Epithelial cell of esophagus (primary cell): ENCODE measurements at places on chromosomes 6 and 20.

GRCh38 chr6:95805699-95806098 is 210.1 kb upstream of the FUT9 start:
- DNase-seq = no peak

- no peak for DNase-seq
Observed at GRCh38 chr20:13042458-13042794, 33.7 kb downstream of the SPTLC3 start.

GRCh38 chr20:31679357-31680285 is 41.9 kb downstream of the COX4I2 start:
- no peak for DNase-seq

DNA sequence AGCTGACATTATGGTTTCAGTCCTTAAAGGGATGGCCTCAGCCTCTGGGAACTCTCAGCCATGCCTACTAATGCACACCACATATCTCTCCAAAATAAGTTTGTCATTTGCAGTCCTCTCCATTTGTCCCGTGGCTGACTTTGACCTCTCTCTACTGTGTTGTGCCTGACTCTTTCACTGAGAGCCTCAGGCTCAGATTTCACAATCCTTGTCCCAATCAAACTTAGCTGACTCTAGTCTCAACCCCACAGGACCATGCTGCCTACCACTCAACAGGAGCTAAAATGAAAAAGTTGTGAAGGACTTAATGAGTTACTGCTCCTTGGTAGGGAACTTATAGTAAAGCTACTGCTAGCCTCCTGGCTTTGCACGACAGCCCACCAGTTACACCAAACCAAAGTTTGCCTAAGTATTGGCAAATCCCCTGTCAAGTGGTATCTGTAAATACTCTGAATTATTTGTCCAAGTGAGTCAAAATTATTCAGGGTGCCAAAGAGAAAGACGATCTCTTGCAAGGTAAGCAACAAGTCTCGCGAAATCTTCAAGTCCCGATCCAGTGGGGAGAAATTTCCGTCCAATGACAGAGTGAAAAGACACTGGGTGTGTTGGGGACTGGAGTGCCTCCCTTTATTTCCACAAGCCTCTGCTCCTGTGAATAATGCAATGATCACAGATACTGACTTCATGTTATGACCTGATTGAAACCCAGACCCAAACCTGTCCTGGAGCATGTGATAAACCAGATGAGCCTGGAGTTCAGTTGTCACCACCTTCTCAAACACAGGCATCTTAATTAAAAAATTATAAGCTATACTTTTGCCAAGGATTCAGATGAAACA is 124.4 kb upstream of the FOXQ1 start:
- DNase-seq = peak; percentile 62

- DNase-seq = no peak
Observed at GRCh38 chr20:46936415-46937156, 41.9 kb downstream of the EYA2 start.

DNA sequence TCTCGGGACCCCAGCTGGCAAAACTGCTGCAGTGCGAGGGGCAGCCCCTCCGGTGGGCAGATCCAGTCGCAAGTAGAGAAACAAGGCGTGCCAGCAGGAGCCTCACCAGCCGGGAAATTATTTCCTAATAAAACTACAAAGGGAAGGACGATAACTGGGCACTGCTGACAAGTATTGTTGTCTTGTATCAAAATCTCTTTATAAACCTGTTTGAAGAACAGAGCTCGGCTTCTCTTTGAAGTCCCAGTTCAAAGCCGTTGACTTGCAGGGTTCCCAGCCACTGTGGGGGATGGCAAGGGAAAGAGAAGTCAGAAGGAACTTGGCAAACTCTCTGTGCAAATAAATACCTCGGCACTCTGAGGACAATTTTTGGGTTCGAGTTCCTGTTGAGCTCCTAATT is 504.5 kb downstream of the CD83 start:
- DNase-seq = no peak

- DNase-seq = no peak
Observed at GRCh38 chr6:23177806-23178205, 608.4 kb downstream of the HDGFL1 start.
